Femur (tissue), 1 donor: ENCODE measurements at places on chromosomes 4 and X.
A peak's percentile ranks its signal among the peaks of the same experiment; 100 is the strongest.

DNA sequence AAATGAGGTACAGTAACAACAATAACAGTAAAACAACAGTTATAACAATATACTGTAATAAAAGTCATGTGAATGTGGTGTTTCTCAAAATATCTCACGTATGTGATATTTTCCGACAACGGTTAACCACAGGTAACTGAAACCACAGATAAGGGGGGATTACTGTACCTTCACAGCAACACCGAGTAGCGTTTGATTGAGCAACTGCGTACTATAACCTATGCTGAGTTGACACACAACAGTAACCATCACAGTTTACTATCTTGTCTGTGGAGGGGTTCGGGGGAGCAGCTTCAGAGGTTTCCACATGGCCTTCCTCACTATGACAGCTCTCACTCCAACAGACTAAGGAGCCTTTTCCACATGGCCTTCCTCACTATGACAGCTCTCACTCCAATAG lies 13.4 kb downstream of the RBMX2 start:
- no peak for DNase-seq

- DNase-seq: no peak
These were observed 10.5 kb upstream of the FGF16 start for GRCh38 chrX:77436682-77437081.

- DNase-seq: no peak
These were observed 41.5 kb upstream of the PGRMC1 start for GRCh38 chrX:119194621-119195020.

DNA sequence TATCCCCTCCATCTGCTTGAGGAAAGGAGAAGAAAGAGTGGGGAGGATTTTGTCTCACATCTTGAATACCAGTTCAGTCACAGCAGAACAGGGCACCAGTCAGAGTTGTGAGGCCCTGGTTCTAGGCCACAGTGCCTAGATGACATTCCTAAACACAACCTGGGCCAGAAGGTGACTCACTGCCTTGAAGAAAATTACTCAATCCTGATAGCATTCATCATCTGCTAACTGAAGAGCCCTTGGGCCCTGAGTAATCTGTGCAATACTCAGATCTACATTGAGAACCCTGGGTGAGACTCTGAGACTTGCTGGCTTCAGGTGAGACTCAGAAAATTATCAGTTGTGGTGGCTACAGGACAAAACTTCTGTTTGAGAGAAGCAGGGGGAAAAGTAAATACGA lies 20.5 kb upstream of the PRR32 start:
- no peak for DNase-seq

- DNase-seq: no peak
These were observed 5.2 kb upstream of the RADX start for GRCh38 chrX:106606571-106606970.

- no peak for DNase-seq
These were observed 8.5 kb downstream of the UGT2B7 start for GRCh38 chr4:69104719-69105275.

DNA sequence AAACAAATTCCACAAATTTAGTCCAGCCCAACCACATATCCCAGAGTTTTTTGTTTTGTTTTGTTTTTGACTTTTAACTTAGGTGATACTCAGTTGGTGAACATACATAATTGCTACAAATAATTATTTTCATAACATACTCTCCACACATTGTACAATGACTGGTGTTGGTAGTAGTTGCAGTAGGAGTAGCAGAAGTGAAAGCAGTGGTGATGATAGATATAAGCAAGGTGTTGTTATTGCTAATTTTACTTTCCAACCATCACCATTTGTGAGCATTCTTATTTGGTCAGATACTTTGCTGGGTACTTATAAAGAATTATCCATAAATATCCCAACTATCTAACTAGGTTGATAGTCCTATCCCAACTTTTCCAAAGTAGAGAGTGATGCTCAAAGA lies 47.3 kb downstream of the ARHGAP24 start:
- DNase-seq: no peak

DNA sequence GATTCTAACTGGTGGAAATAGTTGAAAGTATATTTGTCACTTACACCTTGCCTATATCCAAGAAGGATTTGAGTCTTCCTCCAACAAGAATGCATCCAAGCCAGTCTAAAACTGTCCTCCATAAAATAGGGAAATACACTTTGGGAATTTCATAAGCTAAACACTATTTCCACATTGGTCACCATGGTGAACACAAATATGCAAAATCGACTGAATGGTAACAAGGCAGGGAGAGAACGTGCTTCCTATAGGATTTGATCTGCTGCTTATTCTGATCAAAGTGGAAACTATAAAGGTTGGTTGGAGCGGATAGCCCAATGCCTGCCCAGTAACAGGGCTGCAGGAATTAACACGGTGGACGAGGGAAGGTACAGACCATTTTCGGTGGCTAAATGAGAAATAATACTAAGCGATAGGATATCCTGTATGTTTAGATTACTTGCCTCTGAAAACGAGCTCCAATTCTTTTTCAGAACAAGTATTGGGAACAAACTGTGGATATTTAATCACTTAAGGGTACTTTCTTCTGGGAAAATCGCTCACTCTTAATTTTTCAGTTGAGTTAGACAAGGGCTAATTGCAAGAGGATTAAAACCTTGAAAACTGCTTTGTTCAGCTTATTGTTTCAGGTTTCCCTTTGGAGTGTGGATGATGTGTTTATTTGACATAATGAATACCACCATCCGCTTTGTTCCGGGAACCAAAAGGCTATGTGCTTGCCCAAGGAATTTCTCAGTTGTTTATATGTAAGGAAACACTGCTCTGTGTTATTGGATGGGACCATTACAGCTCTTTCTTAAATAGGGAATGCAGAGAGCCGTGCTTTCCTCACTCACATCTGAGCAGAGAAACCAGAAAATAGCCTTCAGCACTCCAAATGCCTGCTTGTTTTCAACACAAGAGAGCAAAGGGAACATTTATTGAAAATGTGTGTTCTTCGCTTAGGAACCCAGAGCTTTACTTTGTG lies 194.4 kb downstream of the CBR4 start:
- peak; percentile 41 for DNase-seq

GRCh38 chr4:185363251-185363650 lies 32.5 kb downstream of the LRP2BP start:
- DNase-seq: no peak

- DNase-seq: no peak
These were observed 522.6 kb downstream of the IL15 start for GRCh38 chr4:142158980-142159379.

DNA sequence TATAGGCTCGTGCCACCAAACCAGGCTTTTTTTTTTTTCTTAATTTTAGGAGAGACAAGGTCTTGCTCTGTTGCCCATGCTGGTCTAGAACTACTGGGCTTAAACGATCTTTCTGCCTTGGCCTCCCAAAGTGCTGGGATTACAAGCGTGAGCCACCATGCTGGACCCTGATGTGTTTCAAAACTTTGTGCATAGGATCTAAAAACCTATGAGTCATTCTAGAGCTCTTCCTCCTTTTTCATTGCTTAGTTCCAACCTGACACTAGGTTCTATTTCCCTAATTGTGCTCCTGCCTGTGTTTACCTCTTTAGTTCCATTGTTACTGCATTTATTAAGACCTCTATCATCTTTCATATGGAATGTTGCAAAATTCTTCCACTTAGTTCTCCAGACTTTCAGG lies 57.3 kb downstream of the HPGD start:
- no peak for DNase-seq

- DNase-seq: no peak
These were observed 180.4 kb downstream of the CPEB2 start for GRCh38 chr4:15182600-15183220.

- DNase-seq: peak; percentile 25
These were observed 108.0 kb downstream of the ITM2A start for GRCh38 chrX:79259073-79259689.

- no peak for DNase-seq
These were observed 1575.3 kb upstream of the AGA start for GRCh38 chr4:179017581-179017980.

GRCh38 chrX:22585831-22586230 lies 313.1 kb downstream of the CBLL2 start:
- DNase-seq: no peak

- no peak for DNase-seq
These were observed 245.8 kb downstream of the FBXO8 start for GRCh38 chr4:174037631-174038030.

DNA sequence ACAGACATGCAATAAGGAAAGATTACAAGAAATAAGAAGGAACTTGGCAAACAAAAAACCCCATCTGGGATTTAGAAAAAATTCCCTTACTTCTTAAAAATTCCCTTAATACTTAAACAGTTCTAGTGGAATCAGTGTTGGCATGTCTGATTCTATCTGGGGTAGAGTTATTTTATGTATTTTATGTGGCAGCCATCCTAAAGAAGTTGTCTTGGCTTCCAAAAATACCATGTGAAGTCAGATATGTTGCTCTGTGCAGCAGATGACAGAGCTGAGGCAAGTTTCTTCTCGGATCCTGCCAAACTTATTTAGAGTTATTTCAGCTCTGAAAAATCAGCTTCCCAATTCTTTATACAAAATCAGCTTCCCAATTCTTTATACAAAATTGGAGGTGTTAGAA lies 14.7 kb downstream of the YY2 start:
- DNase-seq: no peak
